Retinal pigment epithelial cell (primary cell): ENCODE measurements at places on chromosomes 3 and 15.

- DNase-seq, result no peak
Measured at GRCh38 chr3:193620650-193621049, 27.6 kb downstream of the OPA1 start.

- no peak for DNase-seq
Measured at GRCh38 chr3:18008706-18009368, 266.4 kb upstream of the TBC1D5 start.

- DNase-seq, result no peak
Measured at GRCh38 chr15:50890751-50891150, 17.7 kb upstream of the AP4E1 start.

DNA sequence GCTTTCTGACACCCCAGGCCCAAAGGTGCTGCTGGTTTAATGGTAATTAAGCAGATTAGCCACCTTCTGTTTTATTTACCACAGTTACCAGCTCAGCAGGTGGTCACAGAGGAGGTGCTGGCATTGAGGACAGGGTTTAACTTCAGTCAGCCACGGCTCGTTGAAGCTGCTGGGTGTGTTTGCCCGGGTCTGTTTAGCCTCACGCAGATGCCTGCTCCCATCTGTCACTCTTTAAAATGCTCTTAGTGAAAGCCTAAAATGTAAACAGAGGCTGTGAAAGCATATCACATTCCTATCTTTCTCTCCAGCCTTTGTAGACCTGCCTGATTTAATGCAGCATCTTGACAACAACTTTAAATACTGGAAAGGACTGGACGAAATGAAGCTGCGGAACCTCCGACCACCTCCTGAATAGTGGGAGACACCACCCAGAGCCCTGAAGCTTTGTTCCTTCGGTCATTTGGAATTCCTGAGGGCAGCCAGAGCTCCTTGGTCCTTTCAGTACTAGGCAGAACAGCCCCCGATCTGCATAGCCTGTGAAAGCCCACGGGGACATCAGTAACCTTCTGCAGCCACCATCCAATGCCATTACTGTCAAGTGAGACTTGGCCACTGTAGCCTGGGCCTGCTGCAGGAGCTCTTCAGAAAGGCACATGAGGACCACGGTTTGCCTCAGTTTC, 156.0 kb downstream of the PDE8A start:
- no peak for DNase-seq

DNA sequence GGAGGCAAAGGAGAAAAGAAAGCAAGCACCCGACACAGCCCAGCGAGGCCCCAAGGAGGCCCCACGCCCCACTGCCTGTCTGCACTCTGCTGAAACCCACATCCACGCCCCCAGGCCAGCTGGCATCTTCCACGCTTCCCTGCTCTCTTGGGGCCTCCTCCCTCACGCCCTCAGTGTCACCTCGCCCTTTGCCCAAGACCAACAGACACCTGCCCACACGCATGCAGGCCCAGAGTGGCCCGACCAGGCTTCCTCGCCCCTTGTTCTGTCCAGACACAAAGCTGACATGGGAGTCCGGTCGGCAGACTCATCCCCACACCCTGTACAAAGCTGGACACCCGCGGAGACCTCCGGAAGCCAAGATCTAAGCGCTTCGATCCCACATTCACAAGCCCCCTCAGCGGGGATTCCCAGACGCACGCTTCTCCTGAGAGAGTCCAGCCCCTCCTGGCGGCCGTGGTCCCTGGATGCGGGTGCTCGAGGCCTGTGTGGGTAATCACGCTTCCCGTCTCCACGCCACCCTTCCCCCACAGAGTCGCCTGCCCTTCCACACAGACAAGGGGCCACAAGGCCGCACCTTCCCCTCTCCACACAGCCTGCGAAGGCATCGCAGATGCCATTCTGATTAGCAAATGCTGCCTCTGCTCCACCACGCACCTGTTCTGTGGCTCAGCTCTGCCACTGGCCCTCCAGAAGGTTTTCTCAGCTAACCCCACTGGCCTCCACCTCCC, 176.6 kb downstream of the XXYLT1 start:
- no peak for DNase-seq

DNA sequence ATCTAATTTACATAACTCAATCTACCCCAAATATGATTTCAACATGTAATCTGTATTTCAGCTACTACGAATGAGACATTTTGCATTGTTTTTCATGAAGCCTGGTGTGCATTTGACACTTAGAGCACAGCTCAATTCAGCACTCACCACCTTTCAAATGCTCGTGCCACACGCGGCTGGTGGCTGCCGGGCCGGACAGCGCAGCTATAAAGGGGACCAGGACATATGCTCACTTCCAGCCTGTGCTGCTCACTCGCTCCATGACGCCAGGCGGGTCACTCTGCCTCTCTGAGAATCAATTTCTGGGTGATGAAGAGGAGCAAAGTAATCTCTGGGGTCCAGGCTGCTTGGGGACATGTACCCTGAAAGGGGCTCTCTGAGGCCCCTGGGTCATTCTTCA, 93.1 kb downstream of the WNT7A start:
- no peak for DNase-seq

DNA sequence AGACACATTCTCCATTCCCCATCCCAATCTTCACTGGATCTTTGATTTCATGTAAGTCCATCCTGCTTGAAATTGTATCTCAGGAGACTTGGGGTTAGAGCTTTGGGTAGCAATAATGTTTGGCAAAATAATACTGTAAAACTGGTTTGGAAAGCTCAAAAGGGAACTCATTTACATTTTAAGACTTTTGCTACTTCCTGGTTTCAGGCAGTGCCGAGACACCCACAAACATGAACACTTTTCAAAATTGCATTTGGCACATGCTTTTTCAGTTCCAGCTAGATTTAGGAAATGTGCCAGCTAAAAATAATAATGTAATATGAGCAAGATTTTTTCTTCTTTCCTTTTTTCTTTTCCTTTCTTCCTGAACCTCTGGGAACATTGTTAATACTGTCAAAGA, 145.7 kb upstream of the CBLB start:
- DNase-seq, result no peak

GRCh38 chr3:150925751-150926201, 20.5 kb upstream of the MINDY4B start:
- DNase-seq, result no peak

DNA sequence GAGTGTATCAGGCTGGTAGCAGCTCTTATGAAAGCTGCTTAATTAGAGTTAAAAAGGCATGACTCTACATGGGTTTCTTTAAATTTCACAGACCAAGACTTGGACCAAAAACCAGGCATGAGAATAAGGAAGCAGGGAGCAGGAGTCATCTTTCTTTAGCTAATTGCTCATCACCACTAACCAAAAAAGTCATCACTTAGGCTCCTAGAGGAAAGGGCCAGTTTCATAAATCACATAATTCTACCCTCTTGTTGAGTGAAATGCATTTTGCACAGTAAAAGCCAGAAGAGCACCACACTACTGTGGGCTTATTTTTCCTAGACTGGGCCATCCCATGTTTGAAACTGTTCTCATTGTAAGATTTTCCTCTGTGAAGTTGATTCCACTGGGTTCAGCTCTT, 175.6 kb downstream of the GREM1 start:
- DNase-seq, result no peak

DNA sequence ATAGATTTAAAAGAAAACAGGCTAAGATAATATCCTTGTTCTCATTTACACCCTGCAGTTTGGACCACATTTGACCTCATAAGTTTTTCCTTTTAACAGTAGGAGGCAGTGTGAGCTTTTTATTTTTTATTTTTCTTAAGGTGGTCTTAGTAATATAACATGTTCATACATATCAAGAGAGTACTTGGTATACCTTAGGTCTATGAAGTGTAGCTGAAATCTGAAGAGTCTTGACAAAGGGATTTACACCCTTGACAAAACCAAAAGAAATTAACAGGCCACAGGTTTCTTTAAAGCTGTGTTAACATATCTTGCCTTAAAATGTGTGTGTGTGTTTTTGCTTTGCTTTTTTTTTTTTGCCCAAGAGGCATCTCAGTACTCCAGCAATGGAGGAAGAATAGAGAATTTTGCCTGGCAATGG, 3.2 kb downstream of the RAP2B start:
- DNase-seq, result no peak

- DNase-seq, result no peak
Measured at GRCh38 chr3:155178810-155179436, 98.8 kb downstream of the MME start.

DNA sequence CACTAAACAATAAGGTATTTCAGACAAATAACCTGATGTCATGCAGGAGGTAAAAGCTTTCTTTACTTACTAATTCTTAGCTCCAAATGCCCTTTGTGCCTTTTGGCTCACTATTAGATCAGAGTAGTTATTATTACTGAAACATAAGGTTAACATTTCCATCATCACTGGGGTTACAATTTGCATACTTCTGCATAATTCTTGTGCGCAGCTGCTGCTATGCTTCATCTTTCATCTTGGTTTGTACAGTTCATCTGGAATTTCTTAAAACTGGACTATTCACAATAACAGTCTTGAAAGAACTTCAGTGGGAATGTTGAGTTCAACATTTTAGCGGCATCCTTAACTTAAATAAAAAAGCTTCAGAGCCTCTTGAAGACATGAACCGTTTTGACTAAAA, 383.2 kb upstream of the ADAMTS9 start:
- no peak for DNase-seq

DNA sequence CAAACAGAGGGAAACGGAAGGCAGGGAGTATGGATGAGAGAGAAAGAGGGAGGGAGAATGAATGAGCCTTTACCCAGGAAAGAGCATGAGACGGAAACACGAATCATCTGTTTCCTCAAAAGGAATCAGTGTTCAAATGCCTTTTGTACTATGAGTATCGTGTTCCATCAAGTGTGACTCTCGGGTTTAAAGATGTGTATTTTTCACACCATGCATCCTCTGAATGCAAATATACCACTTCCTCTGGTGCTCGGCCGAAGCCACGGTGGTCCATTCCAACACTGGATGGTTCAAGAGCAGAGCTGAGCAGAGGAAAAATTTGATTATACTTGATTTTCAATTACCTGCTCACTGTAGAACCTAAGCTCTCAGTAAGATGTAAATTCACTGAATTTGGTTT, 505.1 kb downstream of the MECOM start:
- no peak for DNase-seq

- DNase-seq, result peak; percentile 2
Measured at GRCh38 chr3:79329154-79329553, 438.6 kb downstream of the ROBO1 start.

GRCh38 chr3:16066975-16067374, 107.5 kb upstream of the GALNT15 start:
- DNase-seq, result no peak

- no peak for DNase-seq
Measured at GRCh38 chr15:69194854-69195253, 34.4 kb downstream of the GLCE start.
